ENCODE measurements at places on chromosomes 5 and 9. TPM values are rescaled to one million over a fixed set of nuclear protein-coding genes. Genes with fewer than 3 reads are reported as not detected.

CCDC192 gene
- not detected for total RNA-seq

DNA sequence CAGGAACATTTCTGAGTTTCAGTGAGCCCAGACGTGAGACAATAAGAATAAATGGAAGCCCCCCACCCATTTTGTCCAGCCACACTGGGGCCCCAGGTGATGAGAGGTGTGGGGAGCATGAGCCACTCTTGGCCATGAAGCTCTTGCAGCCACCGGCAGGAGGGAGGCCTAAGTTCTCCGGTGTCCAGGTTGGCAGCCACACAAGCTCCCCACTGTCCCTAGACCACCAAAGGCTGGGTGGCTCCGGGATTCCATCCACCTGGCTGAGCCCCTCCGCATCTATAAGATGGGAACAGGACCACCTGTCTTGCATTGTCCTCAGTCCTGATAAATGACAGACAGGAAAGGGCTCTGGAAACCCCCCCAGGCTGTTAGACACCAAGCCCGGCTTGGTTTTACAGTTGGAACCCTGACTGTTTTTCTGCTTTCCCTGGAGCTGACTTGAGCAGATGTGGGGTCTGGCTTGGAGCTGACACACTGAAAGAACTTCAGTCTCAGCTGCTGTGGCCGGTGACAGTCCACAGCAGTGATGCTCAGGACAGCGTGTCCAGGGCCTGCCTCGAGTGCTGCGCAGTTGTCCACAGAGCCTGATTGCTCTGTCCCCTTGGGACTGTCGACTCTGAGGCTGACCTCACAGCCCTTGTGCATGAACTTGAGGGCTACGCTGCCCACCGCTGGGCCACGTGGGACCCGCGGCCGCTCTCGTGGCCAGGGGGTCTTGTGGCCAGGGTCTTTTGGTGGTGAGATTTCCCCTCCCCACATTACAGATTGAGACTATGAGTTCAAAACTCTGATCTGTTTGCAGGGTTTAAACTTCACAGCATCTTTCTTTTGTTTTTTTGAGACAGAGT is 74.8 kb downstream of the PSMB7 start:
- no peak for DNase-seq
- no peaks in the 10 kb centered on the region for H3K27me3 ChIP-seq
- H3K27ac ChIP-seq = no peak overlapping the region

GRCh38 chr5:79857714-79858409 is 133.2 kb downstream of the MTX3 start:
- no peaks in the 10 kb centered on the region for H3K4me1 ChIP-seq
- no peaks in the 10 kb centered on the region for H3K36me3 ChIP-seq
- DNase-seq = peak; percentile 60

DNA sequence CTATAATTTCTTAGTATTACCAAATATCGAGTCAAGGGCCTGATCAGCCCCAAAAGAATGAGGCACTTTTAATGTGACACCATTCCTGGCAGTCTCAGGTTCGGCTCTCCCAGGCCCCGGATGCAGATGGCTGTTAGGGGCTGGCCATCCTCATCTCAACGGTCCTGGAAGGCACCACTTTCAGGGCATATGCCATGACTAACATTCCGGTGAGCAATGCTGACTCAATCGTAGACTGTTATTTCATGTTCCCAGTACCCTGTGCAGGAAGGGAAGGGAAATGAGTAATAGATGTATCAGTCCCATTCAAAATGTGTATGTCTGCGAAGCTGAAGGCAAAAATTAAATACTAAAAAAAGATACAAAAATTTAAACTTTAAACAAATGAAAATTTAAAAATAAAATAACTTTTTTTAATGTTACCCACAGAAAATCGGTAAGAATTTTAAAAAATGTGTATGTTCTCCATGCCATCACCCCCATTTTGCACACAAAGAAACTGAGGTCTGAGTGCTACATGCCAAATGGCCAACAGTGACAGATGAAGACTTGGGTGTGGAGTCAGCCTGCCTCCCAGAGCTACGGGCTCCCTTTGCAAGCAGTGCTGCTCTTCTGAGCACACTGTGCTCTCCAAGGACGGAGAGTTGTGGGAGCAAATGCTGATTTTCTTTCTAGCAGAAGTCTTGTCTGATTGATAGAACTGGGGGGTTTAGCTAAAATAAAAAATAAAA is 79.0 kb downstream of the GLDC start:
- no peak overlapping the region for H3K4me3 ChIP-seq
- DNase-seq = no peak
- no peaks in the 10 kb centered on the region for H3K36me3 ChIP-seq
- no peaks in the 10 kb centered on the region for H3K27me3 ChIP-seq

AFAP1L1 gene
- total RNA-seq = 0.45 TPM

GRCh38 chr5:72459913-72460312 is 47.3 kb downstream of the ZNF366 start:
- H3K36me3 ChIP-seq = no peaks in the 10 kb centered on the region
- no peak overlapping the region for H3K4me3 ChIP-seq
- H3K27ac ChIP-seq = no peak overlapping the region
- no peak for DNase-seq

KLF4 gene
- total RNA-seq = 4.9 TPM

DNA sequence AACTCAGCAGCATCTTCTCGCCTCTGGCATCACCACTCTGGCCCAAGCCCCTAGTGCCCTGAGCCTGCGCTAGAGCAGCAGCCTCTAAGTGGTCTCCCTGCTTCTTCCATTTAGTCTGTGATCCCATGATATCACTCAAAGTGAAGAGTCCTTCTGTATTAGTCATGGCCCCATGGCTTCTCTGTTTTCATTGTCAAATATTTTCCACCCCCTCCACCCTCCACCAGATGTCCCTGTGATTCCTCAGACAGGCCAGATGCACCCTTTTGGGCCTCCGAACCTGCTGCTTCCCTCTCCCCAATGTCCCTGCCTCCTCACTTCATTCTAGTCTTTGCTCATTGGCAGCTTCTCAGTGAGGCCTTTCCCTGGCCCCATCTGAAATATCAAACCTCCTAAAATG is 299.2 kb downstream of the SPOCK1 start:
- no peak overlapping the region for H3K27ac ChIP-seq
- no peak for DNase-seq
- no peaks in the 10 kb centered on the region for H3K27me3 ChIP-seq
- H3K36me3 ChIP-seq = no peaks in the 10 kb centered on the region
- no peaks in the 10 kb centered on the region for H3K4me1 ChIP-seq

- no peak for DNase-seq
- H3K4me1 ChIP-seq = no peaks in the 10 kb centered on the region
- H3K27me3 ChIP-seq = no peaks in the 10 kb centered on the region
- H3K27ac ChIP-seq = no peak overlapping the region
These were observed 147.8 kb downstream of the TMEM38B start for GRCh38 chr9:105842023-105842644.

- H3K27me3 ChIP-seq = no peaks in the 10 kb centered on the region
- no peak overlapping the region for H3K4me3 ChIP-seq
- no peak overlapping the region for H3K27ac ChIP-seq
- H3K36me3 ChIP-seq = no peaks in the 10 kb centered on the region
These were observed 26.7 kb downstream of the TMEM174 start for GRCh38 chr5:73199671-73200070.

- no peaks in the 10 kb centered on the region for H3K27me3 ChIP-seq
- no peak overlapping the region for H3K27ac ChIP-seq
- DNase-seq = no peak
- no peak overlapping the region for H3K4me3 ChIP-seq
- H3K36me3 ChIP-seq = no peaks in the 10 kb centered on the region
These were observed 121.5 kb upstream of the PCA3 start for GRCh38 chr9:76642701-76643209.

GRCh38 chr5:175566697-175567096 is 88.3 kb downstream of the SFXN1 start:
- no peak overlapping the region for H3K27ac ChIP-seq
- H3K36me3 ChIP-seq = no peaks in the 10 kb centered on the region

DNA sequence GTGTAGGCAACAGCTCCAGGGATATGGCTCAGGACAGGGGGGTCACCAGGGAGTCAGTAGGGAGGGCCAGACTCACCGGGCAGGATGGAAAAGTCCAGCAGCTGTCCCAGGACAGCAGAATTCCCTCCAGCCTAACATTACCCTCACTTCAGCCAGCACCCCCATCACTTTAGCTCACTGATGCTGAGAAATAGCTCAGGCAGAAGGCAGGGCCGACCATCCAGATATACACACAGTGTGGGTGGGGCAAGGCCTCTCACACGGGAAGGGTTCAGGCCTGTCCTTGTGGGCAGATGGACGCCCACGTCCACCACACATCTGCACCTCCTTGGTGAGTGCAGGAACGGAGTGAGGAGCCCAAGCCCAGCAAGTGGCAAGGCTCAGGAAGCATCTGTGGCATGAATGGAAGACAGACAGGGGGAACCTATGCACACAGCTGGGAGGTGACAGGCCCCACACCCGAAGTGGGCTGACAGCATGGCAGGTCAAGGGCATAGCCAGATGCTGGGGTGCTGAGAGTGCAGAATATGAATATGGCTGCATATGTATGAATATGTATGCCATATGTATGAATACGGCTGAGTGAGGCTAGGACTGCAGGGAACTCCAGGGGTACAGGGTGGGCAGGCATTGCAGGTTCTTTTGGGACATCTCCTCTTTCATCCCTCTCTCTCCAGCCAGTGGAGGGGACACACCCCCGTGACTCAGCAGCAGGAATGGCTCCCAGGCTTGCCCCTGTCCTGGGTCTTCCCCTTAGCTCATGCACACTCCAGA is 17.0 kb downstream of the BICD2 start:
- H3K27ac ChIP-seq = no peak overlapping the region
- H3K27me3 ChIP-seq = no peaks in the 10 kb centered on the region
- H3K36me3 ChIP-seq = no peaks in the 10 kb centered on the region

DNA sequence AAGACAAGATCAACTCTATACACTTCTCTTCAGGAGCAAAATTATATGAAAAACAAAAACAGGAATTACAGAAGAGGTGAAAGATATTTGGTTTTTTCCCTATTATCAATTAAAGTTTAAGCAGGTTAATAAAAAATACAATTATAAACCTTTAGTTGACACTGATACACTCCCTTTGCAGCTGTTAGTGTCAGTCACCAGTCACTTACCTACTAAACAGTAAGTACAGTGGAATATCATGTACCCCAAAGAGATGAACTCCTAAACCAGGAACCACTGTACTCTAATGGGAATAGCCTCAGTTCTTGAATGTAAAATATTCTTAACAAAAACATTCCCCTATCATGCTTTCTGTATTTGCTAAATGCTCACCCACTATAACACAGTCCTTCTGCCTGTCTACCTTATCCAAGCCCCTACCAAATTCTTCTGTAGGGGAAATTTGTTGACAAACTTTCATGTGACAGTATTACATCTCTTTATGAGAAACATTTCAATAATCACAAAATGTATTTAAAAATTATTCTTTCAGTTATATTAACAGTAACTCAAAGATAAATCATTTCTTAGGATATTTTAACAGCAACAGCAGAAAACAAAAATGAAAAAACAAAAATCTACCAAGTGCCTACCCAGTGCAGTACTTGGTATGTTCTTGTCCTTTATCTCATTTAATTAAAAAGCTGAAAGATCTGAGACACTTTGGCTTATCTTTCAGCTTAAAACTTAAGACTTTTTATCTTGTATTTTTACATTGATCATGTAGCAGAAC is 212.8 kb downstream of the MLLT3 start:
- H3K4me1 ChIP-seq = peaks cover 13% of the 10 kb centered on the region
- DNase-seq = no peak
- H3K4me3 ChIP-seq = no peak overlapping the region
- no peaks in the 10 kb centered on the region for H3K27me3 ChIP-seq
- no peak overlapping the region for H3K27ac ChIP-seq

DNA sequence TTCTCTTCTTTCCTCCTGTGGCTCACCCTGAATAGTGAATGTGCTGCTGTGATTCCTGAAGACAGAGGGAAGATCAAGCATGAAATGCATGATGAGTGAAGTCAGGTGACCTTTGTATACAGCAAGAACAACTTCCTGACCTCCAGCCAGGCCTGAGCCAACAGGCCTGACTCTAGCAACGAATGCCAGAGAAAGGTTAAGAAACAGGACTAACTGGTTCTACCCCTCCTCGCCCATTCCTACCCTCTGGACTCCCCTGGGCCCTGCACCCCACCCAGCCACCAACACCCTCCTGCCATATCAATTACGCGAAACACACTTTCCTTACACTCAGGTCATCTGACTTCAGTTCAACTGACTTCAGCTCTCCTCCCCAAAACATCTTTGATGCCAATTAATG is 4.9 kb downstream of the SUSD1 start:
- peak overlapping the region; percentile 53 for H3K27ac ChIP-seq
- no peaks in the 10 kb centered on the region for H3K27me3 ChIP-seq
- no peak overlapping the region for H3K4me3 ChIP-seq
- no peaks in the 10 kb centered on the region for H3K36me3 ChIP-seq

GRCh38 chr9:136516191-136516654 is 29.6 kb downstream of the NOTCH1 start:
- DNase-seq = no peak
- no peaks in the 10 kb centered on the region for H3K36me3 ChIP-seq
- no peak overlapping the region for H3K27ac ChIP-seq
- no peak overlapping the region for H3K4me3 ChIP-seq
- H3K4me1 ChIP-seq = peaks cover 23% of the 10 kb centered on the region

DNA sequence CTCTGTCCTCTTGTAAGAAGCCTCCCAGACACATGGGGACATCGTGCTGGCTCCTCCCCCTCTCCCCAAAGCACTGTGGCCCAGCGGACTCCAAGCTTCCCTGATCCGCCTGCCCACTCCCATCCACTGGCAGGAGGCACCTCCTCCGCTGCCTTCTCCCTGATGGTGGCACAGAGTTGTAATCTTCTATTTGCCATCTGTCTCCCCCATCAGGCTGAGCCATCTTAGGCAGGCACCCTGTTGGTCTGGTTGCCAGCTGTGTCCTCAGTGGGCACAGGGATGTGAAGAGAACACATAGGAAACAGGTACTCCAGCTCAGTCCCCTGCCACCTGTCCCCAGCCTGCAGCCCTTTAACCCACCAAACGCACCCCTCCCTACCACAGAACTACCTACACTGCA is 5.4 kb upstream of the ZDHHC12 start:
- DNase-seq = no peak
- H3K27me3 ChIP-seq = no peaks in the 10 kb centered on the region
- H3K36me3 ChIP-seq = no peaks in the 10 kb centered on the region
- H3K27ac ChIP-seq = no peak overlapping the region
- no peaks in the 10 kb centered on the region for H3K4me1 ChIP-seq
- no peak overlapping the region for H3K4me3 ChIP-seq

DNA sequence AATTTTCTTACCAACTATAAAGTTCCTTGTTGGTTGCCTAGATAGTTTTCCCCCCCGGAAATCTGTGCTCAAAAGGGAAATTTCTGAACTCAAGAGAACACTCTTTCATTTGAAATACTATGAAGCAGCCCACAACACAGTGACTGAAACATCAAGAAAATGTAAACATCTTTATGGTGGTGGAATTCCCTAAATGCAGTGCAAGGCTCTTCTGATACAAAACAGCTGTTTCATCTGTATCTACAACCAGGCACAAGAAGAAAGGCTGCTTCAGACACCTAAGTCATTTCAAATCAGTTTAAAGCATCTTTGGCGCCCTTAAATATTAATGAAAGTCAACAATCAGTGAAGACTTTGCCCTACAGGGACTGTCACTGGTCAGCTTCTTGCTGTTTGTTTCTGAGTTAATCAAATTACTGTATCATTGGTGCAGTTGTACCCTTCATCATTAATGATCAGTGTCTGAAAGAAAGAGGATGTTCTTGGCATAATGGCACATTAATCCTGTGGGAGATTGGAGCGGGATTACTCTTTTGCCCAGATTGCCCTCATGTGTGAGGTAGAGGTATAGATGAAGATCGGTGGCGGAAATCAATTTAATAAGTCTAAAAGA is 947.0 kb downstream of the NR2F1-AS1 start:
- H3K27me3 ChIP-seq = no peaks in the 10 kb centered on the region
- no peak overlapping the region for H3K4me3 ChIP-seq
- DNase-seq = no peak
- no peaks in the 10 kb centered on the region for H3K36me3 ChIP-seq
- H3K4me1 ChIP-seq = no peaks in the 10 kb centered on the region

Data from Caco-2 (cell line).